ENCODE measurements at places on chromosomes 16 and 17.

- H3K36me3 ChIP-seq, result peaks cover 2% of the 10 kb centered on the region
- H3K27me3 ChIP-seq, result peaks cover 71% of the 10 kb centered on the region
- peaks cover 11% of the 10 kb centered on the region for H3K4me1 ChIP-seq
- DNase-seq, result no peak
- peak within 1 kb of the TSS; percentile 71 for H3K4me3 ChIP-seq
- no peak within 1 kb of the TSS for H3K27ac ChIP-seq
Measured at GRCh38 chr17:4584101-4584916, at the start of gene SMTNL2. Gene SMTNL2 (plus strand): TSS chr17:4584529. CDS start chr17:4584606, 77 bp downstream.

- H3K4me1 ChIP-seq, result no peaks in the 10 kb centered on the region
- no peak for DNase-seq
- no peak overlapping the region for H3K27ac ChIP-seq
- H3K36me3 ChIP-seq, result no peaks in the 10 kb centered on the region
- no peaks in the 10 kb centered on the region for H3K27me3 ChIP-seq
- no peak overlapping the region for H3K4me3 ChIP-seq
Measured at GRCh38 chr17:31838636-31839225, 20.3 kb downstream of the COPRS start.

DNA sequence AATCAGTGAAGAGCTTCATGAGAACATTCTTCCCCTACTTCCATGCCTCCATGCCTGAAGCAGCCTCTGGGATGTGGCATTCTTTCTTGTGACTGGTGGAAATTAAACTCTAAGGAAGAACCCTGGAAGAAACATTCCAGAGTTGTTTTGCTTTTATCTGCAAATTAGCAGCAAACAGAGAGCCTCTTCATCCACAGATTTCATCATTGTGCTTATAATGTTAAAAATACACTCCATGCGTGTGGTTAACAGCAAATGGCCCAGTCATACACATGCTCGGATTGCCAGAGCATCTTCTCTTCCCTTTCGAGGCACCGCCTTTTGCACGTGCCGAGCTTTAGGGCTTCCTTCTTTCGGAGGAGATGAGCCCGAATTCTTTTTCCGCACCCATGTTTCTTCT is 411.3 kb downstream of the SNX29 start:
- H3K36me3 ChIP-seq, result peaks cover 2% of the 10 kb centered on the region
- H3K27me3 ChIP-seq, result no peaks in the 10 kb centered on the region
- no peak for DNase-seq
- H3K4me1 ChIP-seq, result peaks cover 12% of the 10 kb centered on the region

GRCh38 chr17:9368631-9369030 is 207.0 kb downstream of the STX8 start:
- H3K36me3 ChIP-seq, result peaks cover 3% of the 10 kb centered on the region
- no peak for DNase-seq
- H3K27ac ChIP-seq, result peak overlapping the region; percentile 12
- H3K4me3 ChIP-seq, result no peak overlapping the region

DNA sequence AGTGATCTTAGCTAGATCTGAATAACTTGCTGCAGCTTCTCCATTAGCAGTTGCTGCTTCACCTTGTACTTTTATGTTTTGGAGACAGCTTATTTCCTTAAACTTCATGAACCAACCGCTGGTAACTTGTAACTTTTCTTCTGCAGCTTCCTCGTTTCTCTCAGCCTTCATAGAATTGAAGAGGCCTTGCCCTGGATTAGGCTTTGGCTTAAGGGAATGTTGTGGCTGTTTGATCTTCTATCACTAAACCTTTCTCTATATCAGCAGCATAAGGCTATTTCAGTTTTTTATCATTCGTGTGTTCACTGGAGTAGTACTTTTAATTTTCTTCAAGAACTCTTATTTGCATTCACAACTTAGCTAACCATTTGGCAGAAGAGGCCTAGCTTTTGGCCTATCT is 21.5 kb upstream of the TMEM92 start:
- peaks cover 57% of the 10 kb centered on the region for H3K27me3 ChIP-seq
- no peak overlapping the region for H3K4me3 ChIP-seq
- DNase-seq, result no peak

- peaks cover 2% of the 10 kb centered on the region for H3K36me3 ChIP-seq
- H3K4me3 ChIP-seq, result no peak overlapping the region
- peak overlapping the region; percentile 8 for H3K27ac ChIP-seq
- peaks cover 12% of the 10 kb centered on the region for H3K4me1 ChIP-seq
- no peak for DNase-seq
- H3K27me3 ChIP-seq, result no peaks in the 10 kb centered on the region
Measured at GRCh38 chr17:1188812-1189504, 9.2 kb upstream of the ABR start.

- H3K4me3 ChIP-seq, result peak overlapping the region; percentile 84
- no peaks in the 10 kb centered on the region for H3K27me3 ChIP-seq
- peak overlapping the region; percentile 86 for H3K27ac ChIP-seq
- peaks cover 43% of the 10 kb centered on the region for H3K4me1 ChIP-seq
- no peak for DNase-seq
Measured at GRCh38 chr16:68000450-68000849, 1.2 kb upstream of the DPEP2 start.

GRCh38 chr16:88703486-88704309 is 2.5 kb downstream of the RNF166 start:
- peak overlapping the region; percentile 94 for H3K4me3 ChIP-seq
- peaks cover 42% of the 10 kb centered on the region for H3K4me1 ChIP-seq
- H3K27me3 ChIP-seq, result no peaks in the 10 kb centered on the region
- peak; percentile 47 for DNase-seq
